ENCODE measurements at places on chromosomes 11 and 22.

DNA sequence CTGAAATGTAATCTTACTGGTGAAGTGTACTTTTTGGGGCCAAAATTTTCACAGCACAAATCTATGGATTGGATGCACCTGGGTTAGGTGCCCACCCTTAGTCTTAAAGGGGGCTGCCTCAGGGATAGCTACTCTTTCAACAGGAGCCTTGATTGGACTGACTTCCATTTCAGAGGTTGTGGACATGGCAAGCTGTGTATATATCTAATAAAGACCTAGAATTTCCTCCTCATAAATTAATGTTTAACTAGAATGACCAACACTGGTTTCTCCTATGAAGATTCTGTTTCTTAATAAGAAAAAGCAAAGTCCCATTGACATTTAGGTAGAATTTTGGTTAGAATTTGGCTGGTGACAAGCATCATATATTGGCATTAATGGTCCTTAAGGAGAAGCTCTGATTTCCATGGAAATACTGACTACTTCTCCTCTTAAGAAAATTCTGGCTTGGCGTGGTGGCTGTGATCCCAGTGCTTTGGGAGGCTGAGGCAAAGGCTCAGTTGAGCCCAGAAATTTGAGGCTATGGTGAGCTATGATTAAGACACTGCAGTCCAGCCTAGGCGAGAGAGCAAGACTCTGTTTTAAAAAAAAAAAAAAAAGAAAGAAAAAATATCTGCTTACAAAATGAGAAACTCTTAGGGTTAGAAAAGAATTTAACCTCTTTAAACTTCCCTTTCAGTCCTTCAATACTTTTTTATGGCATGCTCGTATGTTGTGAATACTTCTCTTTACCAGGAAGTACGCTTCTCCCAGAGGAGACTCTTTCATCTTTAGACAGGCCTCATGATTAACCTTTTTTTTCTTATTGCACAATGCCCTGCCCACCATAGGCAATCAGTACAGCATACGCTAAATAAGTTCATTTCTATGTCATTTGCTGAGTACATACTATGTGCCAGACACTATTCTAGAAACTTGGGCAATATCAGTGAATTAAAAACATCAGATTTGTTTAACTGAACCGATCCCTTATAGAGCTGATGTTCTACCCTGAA, 77.2 kb downstream of the PRR5L start:
- DNase-seq = no peak

DNA sequence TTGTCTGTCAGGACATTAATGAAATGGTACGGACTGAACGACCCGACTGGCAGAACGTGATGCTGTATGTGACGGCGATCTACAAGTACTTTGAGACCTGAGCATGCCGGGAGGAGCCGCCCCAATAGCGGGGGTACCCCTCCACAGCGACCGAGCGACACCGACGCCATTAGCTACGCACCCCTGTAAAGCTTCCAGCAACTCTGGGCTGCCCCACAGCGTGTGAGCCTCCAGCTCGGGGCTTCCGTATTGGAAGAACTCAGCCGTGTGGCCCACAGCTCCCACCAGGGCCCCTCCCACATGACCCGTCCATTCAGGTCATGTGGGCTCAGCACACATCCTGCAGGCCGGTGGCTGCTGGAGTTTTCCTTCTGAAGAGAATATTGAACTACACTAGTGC, 12.9 kb upstream of the ADORA2A start:
- DNase-seq = no peak

DNA sequence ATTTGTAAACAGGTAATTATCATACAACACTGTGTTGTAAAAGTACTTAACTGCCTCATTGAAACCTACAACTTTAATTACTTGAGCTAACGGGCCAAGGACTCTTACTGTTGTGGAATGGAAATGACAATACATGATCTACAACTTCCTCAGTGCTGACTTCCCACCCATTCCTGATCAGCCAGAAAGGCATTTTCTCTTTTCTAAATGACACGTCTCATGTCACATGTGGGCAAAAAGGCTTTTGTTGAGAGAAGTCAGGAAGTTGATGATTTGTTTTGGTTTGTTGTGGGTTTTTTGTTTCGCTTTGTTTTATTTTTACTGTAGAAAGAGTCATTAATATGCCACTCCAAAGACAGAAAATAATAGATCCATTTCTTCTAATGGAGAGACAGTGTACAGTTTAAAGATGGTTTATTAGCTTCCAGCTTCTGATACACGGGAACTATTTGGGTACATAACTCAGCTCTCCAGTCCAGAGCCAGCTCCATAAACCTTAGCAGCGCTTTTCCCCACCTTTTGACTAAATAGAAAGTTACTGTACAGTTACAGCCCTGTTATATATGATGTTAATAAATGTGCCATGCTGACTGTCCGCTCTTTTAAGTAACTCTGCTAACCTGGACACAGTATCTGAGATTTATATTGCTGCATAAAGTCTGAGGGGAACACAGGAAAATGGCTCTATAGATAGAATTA, 509.4 kb upstream of the API5 start:
- DNase-seq = no peak

- DNase-seq = no peak
Measured at GRCh38 chr11:123546515-123546914, 107.9 kb downstream of the SCN3B start.

GRCh38 chr22:44180706-44181032, at the start of gene PARVG:
Gene PARVG (plus strand): TSS chr22:44180925. CDS start chr22:44183330, 2,405 bp downstream.
- DNase-seq = no peak
